Cerebellum (tissue), 4 donors: ENCODE measurements at places on chromosomes 3 and 15.

- peak; percentile 12 for DNase-seq
These were observed 597.9 kb downstream of the PDCD6IP start for GRCh38 chr3:34396288-34396687.

DNA sequence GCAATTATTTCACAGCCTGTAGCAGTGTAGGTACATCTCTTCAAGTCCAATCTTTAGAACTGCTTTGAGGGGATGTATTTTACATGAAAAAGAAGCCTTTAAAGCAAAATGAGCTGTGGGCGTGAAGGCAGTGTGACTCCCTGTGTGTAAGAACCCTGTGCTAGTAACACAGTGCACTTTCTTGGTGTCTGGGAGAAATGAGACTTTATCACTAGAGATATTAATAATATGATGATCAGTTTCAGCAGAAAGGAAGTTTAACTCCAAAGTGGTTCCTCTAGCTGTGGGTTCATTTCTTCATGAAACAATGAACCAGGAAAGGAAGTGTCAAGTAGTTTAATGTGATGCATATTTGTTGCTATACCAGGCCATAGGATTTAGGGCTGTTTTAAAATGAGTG, 41.5 kb downstream of the SLCO3A1 start:
- DNase-seq = no peak

GRCh38 chr15:72873379-72874233, 90.0 kb upstream of the ADPGK start:
- DNase-seq = no peak

GRCh38 chr3:15846606-15847005, 48.8 kb upstream of the ANKRD28 start:
- no peak for DNase-seq

DNA sequence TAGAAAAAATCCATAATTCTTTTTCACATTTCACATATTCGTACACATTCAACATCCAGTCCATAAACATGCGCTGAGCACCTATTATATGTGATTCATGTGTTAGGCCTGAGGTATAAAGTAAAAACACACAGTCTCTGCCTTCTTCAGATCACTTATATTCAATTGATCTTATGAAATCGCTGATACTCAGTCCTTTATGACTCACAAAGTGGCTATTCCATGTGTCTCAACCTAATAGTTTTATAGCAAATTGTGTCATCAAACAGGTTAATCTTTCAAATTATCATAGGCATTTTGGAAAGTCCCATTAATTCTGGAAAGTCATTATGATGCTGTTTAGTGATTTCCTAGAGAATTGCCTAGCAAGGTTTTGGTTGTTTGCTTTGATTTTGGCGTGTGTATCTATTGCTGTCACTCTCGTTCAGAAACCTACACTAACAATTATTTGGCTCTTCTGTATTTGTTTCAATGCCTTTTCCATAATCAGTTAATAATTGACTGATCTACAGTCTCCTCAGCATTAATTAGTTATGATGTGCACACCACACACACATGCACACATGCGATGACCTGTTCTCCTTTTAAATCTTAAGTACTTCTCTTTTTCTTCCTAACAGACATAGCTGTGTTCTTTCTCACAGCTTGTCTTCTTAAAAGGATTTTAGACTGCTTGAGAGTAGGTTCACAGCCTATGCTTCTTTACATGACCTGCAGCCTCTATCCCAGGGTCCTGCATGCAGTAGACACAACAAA, 353.1 kb downstream of the MECOM start:
- no peak for DNase-seq

DNA sequence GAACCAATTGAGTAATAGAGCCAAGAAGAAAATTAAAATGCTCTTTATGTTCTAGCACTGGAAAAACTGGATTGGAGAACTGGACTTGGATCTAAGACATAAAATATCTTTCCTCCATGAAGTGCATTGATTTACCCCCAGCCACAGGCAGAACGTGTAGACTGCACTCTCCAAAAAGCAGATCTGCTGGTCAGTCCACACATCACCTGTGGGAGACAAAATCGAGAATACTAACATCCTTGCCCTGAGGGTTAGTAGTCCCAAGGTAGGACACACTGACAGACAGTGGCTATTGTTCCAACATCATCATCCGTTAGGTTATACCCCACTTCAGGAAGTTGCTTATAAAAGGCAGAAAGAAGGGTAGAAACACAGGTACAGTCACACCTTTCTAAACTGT, 257.1 kb upstream of the STT3B start:
- DNase-seq = no peak

DNA sequence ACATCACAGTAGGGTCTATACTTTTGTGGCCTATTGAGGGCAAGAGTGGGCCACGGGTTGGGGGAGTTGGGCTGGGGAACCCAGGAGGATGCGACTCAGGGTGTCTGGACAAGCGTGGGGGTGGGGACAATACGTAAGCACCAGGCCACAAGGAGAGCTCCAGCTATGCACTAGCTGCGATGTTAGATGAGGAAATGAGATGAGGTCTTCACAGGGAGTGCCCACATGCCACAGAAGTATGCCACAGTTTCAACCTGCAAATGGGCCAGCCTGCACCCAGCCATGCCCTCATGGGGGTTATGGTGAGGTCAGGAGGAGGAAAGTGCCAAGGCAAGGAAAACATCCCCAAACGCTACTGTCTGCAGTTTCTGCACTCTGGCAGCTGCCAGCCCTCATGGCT, 30.5 kb downstream of the CACNA2D2 start:
- no peak for DNase-seq

GRCh38 chr3:45479621-45480035, 91.3 kb downstream of the LARS2 start:
- DNase-seq = no peak

DNA sequence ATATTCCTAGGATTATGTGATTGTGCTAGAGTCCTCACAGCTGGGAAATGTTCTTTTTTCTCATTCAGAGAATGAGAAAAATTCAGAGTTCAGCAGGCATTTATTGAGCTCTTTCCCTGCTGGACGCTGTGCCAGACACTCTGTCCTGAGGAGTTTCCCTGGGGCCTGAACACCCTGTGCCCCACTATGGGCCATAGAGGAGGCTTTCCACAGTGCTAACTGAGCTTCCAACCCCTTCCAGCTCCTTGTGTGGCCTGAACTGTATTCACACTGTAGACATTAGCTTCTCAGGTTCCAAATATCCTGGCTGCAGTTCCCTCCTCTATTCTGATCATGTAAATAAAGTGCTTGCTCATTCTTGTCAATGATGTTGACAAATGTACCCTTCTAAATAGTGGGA, 10.0 kb downstream of the ABHD2 start:
- no peak for DNase-seq
